ENCODE measurements at places on chromosomes 6 and 20.

DNA sequence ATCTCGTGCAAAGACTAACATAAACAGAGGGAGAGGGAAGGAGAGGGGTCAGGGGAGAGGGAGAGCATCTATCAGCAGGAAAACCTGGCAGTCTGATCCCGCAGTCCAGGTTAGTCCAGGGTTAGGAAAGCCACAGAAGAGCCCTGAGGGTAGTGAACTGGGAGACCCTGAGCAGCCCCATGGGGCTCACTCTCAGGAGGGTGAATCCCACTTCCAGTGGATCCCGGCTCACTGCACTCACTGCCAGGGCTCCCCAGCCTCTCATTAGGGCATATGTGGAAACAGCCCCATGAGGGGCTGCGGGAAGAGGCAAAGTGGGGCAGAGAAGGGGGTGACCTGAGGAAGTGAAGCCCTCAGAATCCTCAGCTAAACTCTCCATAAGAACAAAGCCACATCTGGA, 329.9 kb downstream of the UBE3D start:
- no peak for DNase-seq

DNA sequence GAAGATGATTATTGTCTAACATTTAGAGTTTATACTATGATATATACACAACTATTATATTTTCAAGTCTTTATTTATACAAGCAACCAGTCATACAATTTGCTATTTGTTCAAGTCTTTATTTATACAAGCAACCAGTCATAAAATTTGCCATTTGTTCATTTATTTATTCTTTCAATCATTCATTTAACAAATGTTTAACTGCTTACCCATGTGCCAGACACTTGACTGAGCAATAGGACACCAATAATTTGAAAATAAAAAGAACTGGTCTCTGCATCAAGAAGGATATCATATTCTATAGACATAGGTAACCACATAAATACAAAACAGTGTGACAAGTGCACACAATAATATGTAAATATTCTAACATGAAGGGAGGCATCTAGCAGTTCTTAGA, 20.3 kb downstream of the GRIK2 start:
- no peak for DNase-seq

- DNase-seq = no peak
These were observed 2.4 kb downstream of the SIGLEC1 start for GRCh38 chr20:3710011-3710466.

- peak; percentile 43 for DNase-seq
These were observed 3.5 kb downstream of the CUL9 start for GRCh38 chr6:43185391-43185985.

DNA sequence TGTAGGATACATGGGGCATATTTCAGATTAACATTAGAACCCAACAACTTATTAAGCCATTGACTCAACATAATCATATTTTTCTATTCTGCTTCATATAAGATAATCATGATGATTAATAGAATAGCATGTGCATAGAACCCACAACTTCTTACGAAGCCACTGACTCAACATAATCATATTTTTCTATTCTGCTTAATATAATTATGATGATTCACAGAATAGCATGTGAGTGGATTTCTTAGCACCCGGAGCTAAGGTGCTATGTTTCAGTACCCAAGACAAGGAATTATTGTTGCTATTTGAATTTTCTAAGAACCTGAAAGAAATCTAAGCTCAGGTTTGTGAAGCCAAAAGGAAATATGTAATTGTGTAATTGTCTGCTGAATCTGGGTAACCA, 96.8 kb downstream of the TENT5A start:
- DNase-seq = no peak

GRCh38 chr6:116847227-116847626, 18.3 kb upstream of the GPRC6A start:
- no peak for DNase-seq

- DNase-seq = no peak
These were observed 28.2 kb downstream of the VPS52 start for GRCh38 chr6:33243476-33243875.

DNA sequence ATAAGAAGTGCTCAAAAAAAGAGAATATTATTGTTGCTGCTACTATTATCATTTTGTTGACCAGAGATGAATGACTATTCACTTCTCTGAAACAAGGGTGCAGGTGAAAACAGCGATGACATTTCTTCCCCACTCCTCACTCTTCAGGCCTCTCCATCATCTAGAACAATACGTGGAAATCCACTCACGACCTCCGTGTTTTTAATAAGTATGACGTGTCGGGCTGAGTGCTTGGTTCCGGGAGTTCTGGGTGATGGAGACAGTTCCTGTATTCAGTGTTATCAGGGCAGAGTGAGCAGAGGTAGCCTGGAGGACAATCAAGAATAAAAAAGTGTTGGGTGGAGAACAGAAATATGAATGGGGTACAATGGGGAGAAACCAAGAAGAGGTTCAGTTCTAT, 130.0 kb upstream of the ZNF217 start:
- DNase-seq = no peak

DNA sequence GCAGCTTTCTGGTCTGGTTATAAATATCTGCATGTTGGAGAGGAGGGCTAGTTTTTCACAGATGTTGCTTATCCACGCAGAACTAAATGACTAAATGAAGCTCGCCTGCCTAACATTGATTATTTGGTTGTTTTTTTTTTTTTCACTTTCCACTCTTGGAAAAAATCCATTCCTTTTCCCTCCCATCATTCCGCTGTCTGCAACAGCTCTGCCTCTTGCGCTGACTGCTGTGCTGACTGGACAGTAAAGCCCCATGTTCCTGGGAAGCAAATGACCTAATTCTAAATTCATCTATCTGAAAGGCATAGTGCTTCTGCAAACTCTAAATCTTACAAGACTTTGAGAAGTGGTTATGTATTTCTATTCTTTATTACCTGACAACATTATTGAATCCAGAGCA, 255.5 kb upstream of the PLN start:
- no peak for DNase-seq

DNA sequence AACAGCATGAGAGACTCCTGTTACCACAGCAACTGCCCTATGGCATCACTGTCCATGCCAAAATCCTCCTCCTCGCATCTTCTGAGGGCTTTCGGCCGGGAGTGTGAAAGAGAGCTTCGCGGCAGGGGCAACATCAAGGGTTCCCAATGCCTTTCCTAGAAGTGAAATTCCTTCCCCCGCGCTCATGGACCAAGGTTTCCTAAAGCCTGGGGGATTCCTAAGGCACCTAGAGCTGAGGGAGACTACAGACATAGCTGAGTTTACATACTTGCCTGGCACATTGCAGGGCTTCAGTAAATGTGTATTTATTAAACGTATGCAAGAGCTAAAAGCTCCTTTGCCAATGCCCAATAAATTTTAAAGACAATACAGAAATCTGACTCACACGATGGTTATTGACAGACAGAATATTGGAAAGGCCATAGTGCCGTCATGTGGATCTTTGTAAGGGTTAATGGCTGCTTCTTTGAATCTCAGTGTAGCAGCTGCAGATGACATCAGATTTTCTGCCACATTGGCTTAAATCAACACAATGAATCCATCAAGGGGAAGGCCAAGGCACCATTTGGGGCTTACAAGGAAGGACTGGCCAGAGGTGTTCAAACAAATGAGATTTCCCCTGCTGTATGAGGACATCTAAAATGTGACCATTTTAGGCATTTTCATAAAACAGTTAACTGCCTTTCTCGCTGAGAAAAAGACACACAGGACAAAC, 281.2 kb upstream of the JARID2 start:
- no peak for DNase-seq

- DNase-seq = peak; percentile 35
These were observed 11.9 kb downstream of the GPX5 start for GRCh38 chr6:28537509-28538140.

DNA sequence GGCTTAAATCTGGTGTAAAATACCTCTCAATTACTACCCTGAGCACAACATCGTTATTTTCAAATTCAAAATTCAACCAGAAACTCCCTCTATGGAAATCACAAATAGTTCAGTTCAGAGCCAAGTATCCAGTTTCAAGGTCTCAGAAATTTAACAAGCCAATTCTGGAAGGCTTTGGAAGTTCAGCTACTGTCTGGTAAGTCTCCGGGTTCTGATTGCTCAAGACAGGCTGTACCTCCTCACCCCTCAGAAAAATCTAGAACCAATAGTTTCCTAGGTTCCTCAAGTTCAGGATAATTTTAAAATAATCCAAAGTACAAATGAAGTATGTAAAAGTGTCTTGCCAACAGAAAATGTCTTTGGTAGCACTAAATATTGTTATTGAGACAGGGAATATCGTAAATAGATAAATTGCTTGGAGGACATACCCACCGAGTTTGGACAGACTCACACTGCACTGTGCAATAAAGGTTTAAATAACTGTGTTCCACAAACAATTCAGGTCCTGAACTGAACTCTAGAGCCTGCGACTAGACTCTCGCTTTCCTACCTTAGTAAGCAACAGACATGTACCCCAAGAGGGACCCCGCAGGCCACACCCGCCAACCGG, 729 bp downstream of the ATG5 start:
- DNase-seq = no peak

- no peak for DNase-seq
These were observed 371.1 kb downstream of the FARS2 start for GRCh38 chr6:5632348-5632935.

DNA sequence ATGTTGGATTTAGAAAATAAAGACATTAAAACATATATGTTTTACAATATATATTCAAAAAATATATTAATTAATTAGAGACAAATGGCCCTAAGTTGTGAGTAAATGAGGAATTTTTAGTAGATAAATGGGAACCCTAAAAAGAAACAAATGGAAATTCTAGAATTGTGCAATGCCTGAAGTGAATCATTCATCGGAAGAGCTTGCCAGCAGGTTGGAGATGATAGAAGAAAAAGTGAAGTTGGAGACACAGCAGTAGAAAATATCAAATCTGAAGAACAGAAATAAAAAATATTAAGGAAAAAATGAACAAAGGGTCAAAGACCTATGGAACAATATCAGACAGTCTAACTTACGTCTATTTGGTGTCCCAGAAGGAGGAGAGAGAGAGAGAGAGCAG, 109.4 kb upstream of the NEDD9 start:
- DNase-seq = no peak

GRCh38 chr6:5279891-5280338, 18.6 kb downstream of the FARS2 start:
- DNase-seq = no peak

- DNase-seq = no peak
These were observed 26.3 kb downstream of the CDH26 start for GRCh38 chr20:59984541-59984940.

DNA sequence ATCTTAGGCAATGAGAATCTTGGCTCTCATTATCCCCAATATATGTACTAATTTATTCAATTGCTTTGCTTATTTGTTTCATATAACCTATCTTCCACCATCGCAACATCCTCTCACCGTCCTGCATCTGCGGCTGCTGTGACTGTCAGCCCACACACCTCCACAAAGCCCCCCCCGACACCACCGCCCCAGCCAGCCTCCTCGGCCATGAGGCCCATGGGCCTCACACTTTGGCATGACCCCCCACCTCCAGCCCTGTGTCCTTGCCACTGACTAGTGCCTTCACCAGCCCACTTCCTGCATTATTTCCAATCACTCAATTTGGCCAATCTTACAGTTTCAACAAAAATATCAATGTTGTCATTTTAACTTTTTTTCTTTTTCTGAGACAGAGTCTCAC, 60.7 kb upstream of the TOX2 start:
- DNase-seq = no peak

DNA sequence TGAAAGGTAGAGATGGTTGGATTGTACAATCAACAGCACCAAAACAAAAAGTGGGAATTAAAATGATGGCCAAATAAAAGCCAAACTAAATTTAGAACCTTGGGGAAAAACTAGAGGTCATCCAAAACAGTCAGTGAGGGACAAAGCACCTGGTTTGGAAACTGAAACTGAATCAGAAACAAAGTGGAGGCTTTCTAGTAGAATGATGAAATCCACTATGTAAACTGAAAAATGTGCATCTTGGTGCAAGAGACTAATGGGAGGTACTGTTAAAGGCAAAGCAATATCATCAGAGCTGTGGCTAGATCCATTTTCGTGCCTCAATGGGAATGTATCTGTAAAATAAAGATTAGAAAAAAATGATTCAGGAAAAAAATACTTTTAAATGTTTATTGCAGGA, 380.0 kb upstream of the GJE1 start:
- no peak for DNase-seq

- DNase-seq = no peak
These were observed 17.3 kb upstream of the MCUR1 start for GRCh38 chr6:13831615-13832014.

DNA sequence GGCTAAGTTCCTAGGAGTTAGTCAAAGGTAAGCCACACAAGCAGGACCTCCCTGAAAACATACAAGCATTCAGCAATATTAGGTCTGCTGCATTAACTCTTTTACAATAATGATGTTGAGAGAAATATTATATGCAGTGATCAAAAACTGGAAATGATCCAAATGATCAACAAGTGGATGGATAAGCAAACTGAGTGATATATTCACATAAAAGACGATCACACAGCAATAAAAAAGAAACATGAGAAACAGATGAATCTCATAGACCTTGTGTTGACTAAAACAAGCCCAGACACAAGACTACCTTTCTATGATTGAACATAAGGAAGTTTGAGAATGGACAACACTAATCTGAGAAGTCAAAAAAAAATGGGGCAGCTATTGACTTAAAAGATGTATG, 39.9 kb downstream of the LMBRD1 start:
- no peak for DNase-seq

DNA sequence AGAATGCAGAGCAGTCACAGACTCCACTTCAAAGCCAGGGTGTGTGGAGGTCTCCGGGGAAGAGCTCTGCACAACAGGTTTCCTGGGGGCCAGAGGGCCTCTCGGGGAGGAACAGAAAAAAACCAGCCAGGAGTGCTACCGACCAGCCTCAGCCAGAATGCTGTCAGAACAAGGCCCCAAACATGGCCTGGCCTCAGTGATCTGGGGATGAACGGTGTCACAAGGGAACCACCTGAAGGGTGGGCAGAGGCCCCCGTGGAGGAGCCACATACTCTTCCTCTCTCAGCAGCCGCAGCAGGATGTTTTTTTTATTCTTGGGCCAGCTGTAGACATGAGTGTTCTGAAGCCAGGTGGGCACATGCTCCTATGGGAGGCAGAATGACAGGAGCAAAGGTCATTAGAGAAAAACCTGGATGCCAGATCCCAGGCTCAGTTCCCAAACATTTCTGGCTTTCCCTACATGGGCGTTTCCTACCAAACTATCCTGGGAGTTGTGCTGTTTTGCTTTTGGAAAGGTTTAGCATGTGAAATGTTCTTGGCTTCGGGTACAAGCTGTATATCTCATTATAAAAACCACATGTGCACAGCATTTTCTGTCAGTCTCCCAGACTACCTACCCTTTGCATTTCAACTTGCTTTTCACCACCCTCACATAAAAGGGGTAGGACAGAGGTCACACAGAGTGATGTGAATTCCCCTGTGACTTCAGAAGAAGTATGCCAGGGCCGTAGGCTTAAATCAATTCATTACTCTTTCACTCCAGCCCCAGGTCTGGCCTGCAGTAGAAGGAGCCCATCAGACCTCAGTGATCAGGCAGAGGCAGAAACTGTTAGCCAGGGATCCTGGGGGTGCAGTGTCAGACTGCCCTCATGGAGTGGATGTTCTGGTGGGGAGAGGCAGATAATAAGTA, 46.2 kb downstream of the TRAF3IP2 start:
- no peak for DNase-seq

- no peak for DNase-seq
These were observed 149.0 kb downstream of the HACE1 start for GRCh38 chr6:104710543-104711335.

GRCh38 chr6:17892097-17892686, 95.2 kb downstream of the KIF13A start:
- no peak for DNase-seq
